HTR-8/SVneo (cell line): ENCODE measurements at places on chromosomes 1 and 21.
A peak's percentile ranks its signal among the peaks of the same experiment; 100 is the strongest.

DNA sequence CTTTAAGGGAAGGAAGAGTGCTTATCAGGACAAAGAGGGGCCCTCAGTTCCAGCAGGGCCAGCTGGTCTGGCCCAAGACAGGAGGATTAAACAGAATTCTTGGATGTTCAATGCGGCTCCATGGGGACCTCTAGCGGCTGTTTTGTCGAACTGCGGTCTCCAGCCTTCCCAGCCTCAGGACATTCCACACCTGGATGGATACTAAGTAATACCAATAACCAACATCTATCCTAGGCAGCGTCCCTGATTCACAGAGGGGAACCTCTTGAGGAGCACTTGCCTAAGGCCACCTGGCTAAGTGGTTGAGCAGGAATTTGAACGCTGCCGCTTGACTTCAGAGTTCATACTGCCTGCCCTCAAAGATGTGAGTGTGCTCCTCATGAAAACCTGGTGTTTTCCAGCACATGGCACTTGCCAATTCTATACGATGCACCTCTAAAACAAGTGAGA is 15.5 kb upstream of the CD247 start:
- DNase-seq = peak; percentile 89

DNA sequence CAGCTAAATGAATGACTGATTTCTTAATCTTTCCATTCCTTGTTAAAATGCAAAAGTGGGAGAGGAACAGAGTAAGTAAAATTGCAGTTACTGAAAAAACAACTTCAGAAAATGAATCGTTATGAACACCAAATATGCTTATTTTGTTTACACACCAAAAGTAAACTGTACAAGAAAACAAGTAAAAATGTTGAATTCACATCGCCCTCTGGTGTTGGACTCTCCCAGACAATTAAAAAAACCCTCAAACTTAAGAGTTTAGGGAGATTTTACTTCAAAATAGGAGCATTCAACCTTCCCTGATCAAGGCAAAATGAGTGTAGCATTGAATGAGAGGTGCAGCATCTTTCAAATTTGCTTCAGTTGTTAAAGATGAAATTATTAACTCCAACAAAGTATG is 19.4 kb upstream of the ESRRG start:
- no peak for DNase-seq

DNA sequence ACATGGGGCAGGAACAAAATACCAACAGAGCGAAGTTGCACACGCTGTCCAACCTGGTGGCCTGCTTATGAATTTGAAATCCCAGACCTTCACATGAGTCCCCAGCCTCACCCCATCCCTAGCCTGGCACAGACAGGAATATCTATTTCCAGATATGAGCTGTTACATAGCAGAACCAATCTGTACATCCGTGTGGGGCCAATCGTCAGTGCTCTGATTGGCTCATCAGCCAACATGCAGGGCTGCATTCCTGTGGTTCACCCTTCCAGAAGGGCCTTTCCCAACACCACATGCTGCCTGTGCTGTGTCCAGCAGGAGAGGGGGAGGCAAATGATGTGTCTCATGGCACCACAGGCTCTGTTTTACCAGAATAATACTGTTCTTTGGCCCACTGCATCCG is 31.3 kb downstream of the CCN1 start:
- DNase-seq = peak; percentile 74

- DNase-seq = no peak
Measured at GRCh38 chr21:37673801-37674575, 242.3 kb downstream of the KCNJ6 start.

- DNase-seq = no peak
Measured at GRCh38 chr1:44820328-44821239, 12.3 kb downstream of the BTBD19 start.

DNA sequence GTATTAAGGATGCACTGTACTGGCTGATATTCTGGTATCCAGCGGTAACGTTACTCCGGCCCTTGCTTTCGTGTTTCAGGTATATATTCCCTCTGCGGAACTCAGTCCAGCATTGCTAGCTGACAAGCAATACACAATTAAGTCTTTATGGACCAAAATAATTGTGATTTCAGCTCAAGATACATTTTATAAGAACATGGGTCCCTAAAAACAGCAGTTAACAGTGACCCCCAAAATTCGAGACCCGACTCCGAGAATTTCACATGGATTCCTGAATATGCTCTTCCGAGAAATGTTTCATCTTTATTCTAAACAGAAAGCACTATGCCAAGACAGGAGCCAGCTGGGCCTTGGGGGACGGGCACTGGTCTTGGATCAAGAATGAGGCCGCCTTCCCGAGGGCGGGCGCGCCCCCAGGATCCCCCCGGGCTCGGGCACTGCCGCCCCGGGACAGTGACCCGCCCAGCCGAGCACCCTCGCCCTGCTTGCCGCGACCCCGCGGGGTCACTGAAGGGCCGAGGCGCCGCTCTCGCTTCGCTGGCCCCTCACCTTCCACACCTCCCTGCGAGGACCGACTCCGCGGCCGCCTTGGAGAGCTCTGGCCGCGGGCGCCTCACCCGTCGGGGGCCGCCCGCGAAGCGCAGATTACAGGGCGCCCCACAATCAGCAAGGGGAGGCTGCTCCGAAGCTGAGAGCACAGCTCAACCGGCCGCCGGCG is 610 bp downstream of the SCYL3 start:
- DNase-seq = peak; percentile 26

- no peak for DNase-seq
Measured at GRCh38 chr1:23288201-23288600, 55.9 kb downstream of the HNRNPR start.

DNA sequence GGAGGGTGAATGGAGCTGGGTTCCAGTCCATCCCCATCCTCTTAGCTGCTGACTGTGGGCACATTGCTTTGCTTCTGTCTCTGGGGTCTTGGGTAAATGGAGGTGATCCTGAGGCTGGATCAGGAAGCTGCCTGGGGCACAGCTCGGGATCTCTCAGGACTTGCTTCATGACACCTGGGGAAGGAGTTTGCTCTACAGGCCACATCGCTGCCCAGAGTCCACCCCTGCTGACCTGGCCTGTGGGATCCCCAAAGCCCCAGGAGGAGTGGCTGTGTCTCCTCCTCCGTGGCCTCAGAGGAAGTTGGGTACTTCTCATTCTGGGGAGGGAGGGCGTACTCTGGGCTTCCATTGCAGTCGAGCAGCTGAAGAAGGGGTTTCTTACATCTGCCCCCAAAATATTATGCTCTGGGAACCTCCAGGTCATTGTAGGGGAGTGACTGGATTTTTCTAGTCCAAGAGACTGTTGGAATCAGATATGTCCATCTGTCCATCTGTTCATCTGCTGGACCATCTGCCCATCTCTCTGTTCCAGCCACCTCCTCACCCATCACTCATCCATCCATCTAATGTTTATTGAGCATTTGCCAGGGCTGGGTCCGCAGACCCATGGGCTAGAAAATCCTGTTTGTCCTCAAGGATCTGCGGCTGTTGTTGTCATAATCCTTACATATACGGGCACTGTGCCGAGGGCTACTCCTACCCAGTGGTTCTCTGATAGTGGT is 45.9 kb downstream of the ARHGEF10L start:
- DNase-seq = no peak

DNA sequence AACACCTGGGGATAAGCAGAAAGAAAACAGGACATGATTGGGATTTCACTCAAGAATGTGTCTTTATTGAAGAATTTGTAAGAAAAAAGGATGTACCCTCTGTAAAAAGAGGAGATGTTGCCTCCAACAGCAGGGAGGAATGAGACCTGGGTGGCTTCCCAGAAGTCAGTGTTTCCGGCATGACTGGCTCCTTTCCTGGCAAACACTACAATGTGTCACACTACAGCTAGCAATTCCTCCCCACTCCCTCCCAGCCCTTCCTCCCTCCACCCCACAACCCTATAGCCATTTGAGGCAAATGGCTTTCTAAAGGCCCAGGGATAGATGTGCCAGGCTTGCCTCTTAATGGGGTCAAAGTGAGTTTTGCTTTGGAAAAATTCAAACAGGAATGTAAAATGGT is 11.5 kb upstream of the COL8A2 start:
- no peak for DNase-seq

GRCh38 chr1:47763591-47764171 is 233.5 kb downstream of the TRABD2B start:
- DNase-seq = no peak

DNA sequence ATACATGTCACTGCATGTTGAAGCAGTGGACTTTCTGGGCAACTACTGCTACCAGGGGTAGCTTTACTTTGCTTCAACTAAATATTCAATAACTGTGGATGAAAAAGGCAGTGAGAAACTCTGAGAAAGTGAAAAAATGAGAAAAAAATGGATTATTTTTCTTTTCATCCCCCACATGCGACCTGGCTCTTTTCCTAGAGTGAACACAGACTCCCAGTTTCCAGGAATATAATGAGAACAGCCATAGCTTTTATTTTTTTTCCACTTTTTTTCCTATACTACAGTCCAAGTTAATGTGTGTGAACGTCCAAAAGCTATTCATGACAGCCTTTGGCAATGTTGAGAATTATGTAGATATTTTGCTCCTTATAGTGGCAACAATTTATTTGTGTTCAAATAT is 230.4 kb downstream of the DNM3 start:
- DNase-seq = no peak

DNA sequence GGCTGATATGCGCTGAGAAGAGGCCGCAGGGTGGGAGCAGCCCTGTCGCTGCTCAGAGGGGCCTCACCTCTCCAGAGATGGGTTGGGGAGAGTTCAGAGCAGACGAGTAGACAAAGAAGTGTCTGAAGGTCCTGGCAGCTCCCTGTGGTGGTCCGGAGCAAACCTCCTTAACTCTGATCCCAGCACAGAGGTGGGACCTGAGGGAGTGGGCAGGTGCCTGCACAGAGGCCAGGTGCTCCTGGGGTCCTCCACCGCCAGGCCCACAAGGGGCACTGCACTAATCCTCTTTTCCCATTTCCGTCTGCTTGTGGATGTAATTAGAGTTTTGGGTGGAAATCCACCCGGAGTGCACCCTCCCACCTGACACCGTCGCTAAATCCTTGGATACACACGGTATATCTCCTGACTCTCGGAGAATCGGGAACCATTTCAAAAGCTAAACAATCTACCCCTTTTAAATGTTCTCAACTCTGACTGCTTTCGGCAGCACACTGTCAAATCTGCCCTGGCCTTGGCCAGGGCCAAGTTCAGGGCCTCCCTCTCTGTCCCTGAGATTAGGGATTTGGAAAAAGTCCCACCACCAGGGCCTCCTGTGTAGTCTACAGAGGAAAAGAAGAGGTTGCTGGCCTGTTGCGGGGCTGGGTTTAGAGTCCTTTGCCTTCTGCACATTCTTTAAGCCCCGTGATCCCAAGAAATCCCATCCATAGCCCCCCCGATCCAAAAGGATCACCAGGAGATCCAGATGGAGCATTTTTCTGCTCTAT is 22.4 kb downstream of the CASZ1 start:
- no peak for DNase-seq

DNA sequence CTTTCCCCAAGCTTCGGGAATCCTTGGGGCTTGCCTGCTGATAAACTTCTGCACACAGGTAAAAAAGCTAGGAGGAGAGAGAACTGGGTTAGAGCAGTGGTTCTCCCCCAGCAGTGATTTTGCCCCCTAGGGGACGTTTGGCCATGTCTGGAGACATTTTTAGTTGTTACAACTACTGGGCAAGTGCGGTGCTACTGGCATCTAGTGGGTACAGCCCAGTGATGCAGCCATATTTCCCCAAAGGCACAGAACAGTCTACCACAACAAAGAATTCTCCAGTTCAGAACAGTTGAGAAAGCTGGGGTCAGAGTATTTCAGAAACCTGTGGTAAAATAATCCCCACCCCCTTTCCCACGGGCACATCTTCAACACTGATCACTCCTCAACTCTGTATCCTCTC is 41.3 kb downstream of the LRRC71 start:
- DNase-seq = no peak

DNA sequence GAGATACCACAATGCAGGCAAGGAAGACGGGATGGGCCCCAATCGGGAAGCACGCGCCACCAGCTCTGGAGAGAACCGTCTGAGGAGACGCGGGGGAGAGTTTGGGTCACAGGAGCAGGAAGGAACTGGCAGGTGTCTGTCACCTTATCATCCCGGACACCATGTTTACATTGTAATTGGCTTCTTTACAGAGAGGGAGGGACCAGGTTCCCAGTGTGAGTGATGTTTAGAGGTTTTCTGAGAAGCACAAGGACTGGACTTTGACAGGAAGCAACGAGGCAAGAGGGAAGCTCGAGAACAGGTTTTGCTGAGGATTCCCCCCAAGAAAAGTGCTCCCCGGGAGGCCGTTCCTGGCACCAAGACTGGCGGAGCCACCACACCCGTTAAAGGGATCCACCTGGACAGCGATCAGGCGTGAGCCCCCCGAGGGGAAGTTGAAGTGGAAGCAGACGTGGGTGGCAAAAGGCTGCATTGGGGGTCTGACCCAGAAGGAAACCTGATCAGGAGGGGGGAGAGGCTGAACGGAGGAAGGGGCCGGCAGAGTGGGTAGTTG is 957 bp downstream of the EPS15 start:
- DNase-seq = peak; percentile 21

DNA sequence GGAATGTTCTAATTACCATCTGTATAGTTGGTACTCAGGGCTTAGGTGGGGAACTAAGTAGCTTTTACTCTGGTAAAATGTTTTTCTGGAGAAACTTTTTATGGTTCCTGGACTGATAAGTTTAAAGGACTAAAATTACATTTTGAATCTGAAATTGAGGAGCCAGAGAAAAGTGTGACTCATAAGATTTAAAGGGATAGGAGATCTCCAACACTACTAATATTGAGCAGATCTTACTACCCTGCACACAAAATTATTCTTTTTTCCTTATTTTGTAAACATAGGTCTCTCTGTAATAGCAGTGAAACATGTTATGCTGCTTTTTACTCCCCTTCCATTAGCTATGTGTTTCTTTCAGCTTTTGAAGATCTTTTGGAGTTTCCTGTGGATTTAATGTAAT is 32.5 kb downstream of the MTF2 start:
- DNase-seq = no peak

DNA sequence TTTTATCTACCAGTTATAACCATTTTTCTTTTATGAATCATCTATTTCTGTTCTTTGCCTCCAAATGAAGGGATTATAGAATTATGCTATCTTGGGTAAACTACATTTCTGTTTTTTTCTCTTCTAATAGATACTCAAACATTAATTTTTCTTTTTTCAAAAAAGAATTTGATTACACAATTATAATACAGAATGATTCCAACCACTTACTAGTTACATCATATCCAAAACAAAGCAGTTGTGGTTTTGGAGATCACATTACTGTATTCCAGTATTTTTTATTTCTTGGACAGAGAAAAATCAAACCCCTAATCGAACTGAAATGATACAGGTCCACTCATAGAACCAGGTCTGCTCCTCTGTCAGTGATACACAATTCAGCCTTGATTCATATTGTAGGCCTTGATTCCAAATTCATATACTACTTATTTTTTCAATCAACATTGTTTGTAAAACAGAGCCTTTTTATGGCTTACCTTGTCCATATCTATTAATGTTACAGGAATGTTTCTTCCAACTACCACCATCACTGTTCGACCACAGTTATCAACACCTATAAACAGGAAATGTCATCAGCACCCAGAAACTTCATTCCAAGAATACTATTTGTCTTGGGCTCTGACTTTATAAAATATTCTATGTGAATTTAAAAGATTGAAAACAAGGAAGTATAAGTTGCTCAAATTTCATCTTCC is 43.2 kb downstream of the GDAP2 start:
- DNase-seq = no peak

GRCh38 chr1:204894031-204894430 is 23.4 kb downstream of the NFASC start:
- DNase-seq = no peak
